NCI-H510A treated with DMSO at 0.1 percent for 48 hours (cell line): ENCODE measurements at places on chromosomes 1 and 21.

DNA sequence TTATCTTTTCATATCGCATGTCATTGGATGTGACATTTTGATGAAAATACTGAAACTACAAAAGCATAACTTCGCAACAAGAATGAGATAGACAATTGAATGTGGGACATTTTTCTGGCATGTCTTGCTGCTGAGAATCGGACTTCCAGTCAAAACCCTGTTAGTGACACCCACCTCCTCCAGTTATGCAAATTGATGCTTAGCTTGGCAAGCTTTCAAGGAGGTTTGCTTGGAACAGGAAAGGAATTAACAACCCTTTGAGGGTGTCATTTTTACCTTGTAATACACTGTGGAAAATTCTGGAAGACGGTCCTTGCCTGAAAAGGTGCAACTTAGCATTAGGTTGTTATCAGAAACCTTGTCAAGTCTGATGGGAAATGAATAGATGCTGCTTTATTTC, 38.8 kb upstream of the FAM3B start:
- no peak for DNase-seq

GRCh38 chr1:201714542-201715329, 114.2 kb upstream of the IPO9 start:
- DNase-seq, result no peak

DNA sequence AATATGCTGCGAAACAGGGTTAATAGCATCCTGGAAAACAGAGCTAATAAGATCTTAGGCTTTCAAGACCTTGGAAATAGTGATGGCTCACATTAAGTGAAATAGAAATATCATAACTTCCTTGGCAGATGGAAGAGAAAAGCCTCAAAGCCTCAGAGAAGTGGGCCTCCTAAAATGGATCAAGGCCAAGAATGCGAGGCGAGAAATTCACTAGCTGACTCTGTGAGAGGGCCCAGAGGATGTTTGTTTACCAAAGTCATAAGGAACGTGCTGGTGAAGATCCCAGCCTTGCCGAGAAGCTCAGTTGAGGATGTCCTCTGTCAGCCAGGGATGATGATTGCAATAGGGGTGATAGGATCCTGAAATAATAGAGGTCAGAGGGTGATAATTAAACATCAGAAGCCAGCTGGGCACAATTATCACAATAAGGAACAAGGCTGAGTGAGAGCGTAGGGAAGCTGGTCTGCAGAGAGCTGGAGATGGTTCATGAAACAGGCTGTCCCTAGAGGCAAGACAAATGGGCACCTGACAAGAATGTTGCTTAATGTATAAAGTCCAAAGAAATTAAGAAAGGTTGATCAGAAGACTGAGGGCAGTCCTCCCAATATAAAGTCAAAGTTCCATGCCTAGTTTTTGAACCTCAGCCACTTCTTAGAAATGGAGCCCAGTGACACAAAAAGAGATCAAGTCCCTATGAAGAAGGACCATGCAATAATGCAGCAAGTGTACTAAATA, 101.7 kb upstream of the COG2 start:
- DNase-seq, result no peak

- DNase-seq, result no peak
Measured at GRCh38 chr1:103197216-103197615, 88.9 kb upstream of the COL11A1 start.

- no peak for DNase-seq
Measured at GRCh38 chr1:60279798-60280197, 206.2 kb upstream of the C1orf87 start.

GRCh38 chr1:36239941-36240637, 15.8 kb downstream of the THRAP3 start:
- DNase-seq, result peak; percentile 48

DNA sequence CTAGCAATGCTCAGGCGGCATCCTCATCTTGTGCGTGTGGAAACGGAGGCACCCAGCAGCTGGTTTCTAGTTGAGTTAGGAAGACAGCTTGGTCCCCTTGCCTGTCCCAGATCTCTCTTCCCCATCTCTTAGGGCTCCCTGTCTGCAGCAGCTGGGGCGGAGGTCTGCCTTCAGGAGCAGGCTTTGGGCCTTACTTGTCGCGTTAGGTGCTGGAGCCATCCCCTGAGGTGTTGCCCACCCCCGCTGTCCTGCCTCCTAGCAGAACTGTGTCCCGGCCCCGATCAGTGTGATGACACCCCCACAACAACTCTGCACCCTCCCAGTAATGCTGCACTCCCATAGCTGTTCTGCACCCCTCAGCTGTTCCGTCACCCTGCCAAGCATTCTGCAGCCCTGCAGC, 40.7 kb downstream of the UMODL1 start:
- no peak for DNase-seq

DNA sequence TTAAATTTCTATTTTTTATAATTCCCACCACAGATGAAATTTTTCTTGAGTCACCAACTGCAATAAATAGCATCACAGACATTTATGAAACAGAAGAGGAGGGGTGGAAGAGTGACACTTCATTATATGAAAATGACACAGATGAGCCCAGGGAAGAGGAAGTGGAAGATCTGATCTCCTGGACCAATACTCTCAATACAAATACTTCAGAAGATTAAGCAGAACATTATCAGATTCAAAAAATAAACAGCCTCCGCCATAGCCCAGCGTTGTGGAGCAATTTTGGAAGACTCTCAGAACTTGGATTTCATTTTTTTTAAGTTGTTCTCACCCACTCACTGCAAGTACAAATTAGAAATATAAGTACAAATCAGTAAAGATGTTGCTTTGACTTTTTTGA, 63.6 kb downstream of the UBE2U start:
- DNase-seq, result no peak

- no peak for DNase-seq
Measured at GRCh38 chr1:41581216-41582003, 96.9 kb upstream of the EDN2 start.

DNA sequence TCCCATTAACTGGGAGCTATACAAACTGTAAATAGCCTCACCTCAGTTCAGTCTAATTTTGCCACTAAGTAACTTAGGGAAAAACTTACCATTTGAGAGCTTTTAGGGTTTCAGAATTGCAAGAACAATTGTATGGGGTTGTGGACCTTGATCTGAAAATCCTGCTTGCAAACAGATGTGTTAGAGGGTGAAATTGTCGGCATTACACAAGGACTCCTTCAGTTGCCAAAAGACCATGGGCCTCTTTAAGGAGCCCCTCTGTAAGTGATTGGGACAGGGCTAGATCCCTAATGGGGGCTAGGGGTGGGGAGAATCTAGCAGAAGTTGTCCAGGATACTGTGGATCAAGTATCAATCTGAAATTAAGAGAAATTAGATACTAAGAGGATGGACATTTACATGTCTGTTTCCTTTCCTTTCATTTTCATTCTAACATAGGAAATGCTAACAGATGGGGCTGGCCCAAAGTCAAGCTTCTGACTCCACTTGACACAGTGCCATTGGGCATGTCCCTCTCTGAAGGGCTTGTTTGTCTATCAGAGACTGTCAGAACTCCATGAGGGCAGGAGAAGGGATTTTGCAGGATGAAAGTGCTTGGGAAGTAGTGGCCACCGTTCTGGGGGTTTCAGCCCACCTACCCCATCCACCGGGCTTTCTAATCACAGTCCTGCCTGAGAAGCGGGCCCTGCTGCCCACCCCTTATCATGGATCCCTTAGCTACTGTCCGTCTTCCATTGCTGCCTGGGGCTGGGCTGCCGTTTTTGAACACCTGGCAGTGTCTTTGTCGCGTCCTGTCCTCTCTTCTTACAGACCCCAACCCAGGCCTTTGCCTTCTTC, 54.7 kb downstream of the STUM start:
- DNase-seq, result no peak

- no peak for DNase-seq
Measured at GRCh38 chr1:224107282-224107625, 6.7 kb upstream of the FBXO28 start.

- DNase-seq, result no peak
Measured at GRCh38 chr1:57796616-57797015, 372.8 kb upstream of the DAB1 start.

GRCh38 chr21:17590430-17590829, 22.3 kb downstream of the BTG3 start:
- DNase-seq, result no peak

GRCh38 chr1:100538913-100539835, 1.2 kb downstream of the GPR88 start:
- DNase-seq, result no peak

- DNase-seq, result peak; percentile 32
Measured at GRCh38 chr21:42232176-42232825, 13.4 kb downstream of the ABCG1 start.

- peak; percentile 81 for DNase-seq
Measured at GRCh38 chr1:29502911-29503840, 266.9 kb downstream of the PTPRU start.

- DNase-seq, result peak; percentile 35
Measured at GRCh38 chr1:85884372-85885035, 176.3 kb upstream of the ZNHIT6 start.

GRCh38 chr1:75165264-75165663, 31.1 kb downstream of the LHX8 start:
- no peak for DNase-seq

GRCh38 chr1:219264561-219264960, 90.9 kb downstream of the LYPLAL1 start:
- DNase-seq, result no peak

GRCh38 chr1:201316556-201316955, 33.2 kb downstream of the PKP1 start:
- DNase-seq, result no peak

DNA sequence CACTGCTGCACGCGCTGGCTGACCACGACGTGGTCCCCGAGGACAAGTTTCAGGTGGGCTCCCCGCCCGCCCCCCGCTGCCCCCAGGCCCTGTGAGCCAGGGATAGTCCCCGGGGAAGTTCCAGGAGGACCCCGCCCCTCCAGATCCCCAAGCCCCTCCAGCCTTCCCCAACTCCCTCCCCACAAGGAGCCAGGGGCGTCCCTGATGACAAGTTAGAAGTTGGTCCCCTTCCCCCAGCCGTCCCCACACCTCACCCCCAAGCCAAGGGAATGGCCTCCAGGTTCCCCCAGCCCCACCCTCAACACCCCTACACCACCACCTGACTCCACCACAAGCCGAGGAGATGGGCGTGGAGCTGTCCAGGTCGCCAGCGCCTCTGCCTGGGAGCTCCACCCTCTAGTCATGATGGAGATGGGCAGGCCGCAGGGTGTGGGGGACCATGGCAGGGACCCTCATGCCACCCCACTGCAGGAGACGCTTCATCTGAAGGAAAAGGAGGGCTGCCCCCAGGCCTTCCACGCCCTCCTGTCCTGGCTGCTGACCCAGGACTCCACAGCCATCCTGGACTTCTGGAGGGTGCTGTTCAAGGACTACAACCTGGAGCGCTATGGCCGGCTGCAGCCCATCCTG, 525 bp downstream of the AIRE start:
- no peak for DNase-seq

- no peak for DNase-seq
Measured at GRCh38 chr1:34266127-34266951, 89.6 kb downstream of the C1orf94 start.

- no peak for DNase-seq
Measured at GRCh38 chr1:53458634-53459033, 565 bp upstream of the DMRTB1 start.

DNA sequence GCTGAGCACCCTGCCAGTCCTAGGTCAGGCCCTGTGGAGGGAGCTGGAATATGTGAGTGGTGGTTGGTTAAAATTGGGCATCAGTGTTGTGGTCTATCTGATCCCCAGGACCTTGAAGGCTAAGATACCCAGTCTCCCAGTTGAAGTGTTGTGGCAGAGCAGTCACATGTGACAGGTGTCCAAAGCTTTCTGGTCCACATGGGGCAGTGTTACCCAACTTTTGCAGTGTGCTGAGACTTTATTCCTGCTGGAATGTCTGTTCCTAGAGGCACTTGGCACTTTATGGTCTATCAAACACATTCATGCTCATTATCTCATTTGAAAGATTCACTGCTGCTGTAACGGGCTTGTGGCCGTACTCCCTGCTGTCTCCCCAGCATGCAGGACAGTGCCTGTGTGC, 21.0 kb upstream of the LORICRIN start:
- no peak for DNase-seq

DNA sequence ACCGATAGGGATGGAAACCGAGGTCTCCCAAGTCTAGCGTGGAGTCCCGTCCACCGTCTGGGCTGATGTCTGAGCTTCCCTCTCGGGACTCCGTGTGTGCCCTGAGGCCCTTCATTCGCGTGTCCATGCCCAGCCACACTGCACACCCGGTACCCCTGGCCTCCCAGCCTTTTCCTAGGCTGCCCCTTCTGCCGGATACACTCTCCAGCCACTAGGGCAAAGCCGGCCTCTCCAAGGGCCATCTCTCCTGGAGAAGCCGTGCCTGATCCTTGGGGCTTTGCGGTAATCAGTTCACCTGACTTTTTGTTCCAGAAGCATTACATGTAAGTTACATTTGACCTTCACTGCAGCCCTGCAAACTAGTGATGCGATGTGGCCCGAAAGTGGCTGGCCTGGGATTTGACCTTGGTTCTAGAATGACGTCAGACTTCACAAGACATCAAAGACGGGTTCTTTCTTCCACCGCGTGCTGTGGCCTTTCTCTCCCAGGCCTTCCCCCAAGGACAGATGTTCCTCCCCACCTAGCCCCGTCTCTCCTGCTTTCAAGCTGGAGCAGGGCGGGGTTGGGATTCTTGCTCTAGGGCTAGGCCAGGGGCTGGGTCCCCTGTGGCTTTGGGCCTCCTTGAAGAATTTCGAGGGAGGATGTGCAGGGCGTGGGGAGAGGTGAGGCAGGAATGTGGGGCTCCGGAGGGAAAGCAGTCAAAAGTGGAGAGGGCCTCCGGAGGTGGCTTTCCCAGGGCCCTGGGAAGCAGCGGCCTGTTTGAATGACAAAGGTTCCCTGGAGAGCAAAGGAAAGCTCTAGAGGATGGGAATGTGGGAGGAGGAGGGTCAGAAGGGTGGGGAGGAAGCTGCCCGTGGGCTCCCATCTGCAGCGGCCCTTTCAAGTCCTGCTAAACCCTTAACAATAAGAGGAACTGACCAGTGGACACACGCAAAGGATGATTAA, 49.7 kb upstream of the SLC2A1 start:
- no peak for DNase-seq

DNA sequence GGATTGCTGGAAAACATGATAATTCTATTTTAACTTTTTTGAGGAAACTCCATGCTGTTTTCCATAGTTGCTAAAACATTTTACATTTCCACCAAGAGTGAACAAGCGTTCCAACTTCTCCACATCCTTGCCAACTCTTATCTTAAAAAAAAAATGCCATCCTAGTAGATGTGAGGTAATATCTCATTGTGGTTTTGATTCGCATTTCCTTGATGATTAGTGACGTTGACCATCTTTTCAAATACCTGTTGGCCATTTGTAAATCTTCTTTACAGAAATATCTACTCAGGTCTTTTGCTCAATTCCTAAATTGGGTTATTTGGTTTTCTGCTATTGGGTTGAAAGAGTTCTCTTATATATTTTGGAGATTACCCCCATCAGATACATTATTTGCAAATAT, 77.4 kb upstream of the CLDN14 start:
- DNase-seq, result no peak

DNA sequence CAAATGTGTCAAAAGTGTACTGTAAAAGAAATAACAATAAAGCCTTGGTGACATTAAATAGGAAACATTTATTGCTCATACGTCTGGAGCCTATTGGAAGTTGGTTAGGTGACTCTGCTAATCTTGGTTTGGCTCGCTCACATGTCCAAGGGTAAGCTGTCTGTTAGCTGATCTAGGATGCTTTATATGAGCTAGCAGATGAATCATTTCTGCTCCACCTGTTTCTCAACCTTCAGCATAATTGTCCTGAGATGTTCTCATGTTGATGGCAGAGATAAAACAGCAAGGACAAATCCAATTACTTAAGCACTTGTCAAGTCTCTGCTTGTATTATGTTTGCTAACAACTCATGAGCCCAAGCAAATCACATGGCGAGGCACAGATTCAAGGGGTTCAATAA, 56.0 kb upstream of the CD53 start:
- no peak for DNase-seq
